DMS 273 treated with DMSO at 0.1 percent for 48 hours (cell line): ENCODE measurements at places on chromosomes 5 and 9.
A peak's percentile ranks its signal among the peaks of the same experiment; 100 is the strongest.

DNA sequence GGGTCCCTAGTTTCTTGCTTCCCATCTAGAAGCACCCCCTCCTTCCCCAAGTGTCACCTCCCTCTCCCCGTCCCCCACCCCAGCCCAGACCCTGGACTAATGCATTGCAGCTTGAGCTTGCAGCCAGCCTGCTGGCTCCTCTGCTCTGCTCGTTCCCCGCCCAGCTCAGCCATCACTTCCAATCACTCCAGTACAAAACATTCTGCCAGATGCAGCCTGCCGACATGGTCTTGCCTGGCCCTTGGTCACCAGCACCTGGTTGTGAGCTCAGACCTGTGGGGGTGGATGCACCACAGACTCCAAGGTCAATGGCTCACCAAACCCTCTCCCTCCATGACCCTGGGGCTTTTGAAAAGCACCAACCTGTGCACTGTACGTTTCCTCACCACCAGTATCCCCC lies 172.9 kb upstream of the SMIM23 start:
- no peak for DNase-seq

DNA sequence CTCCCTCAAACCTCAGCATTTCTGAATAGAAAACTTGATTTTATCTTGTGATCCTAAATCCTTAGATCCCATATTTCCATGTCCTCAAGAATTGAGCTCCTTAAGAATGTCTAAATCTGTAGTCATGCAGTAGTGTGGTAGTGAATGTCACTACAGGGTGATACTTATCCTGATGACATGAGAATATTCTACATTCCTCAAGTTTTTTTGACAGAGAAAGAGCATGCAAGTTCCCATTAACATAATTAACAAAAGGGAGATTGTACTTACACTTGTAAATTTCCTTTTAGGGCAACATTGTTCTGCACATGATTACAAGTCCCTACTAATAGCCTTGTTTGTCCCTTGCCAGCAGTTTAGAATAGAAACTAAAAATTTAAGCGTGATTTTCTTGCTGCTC lies 352.3 kb downstream of the PTPRD start:
- DNase-seq: no peak

DNA sequence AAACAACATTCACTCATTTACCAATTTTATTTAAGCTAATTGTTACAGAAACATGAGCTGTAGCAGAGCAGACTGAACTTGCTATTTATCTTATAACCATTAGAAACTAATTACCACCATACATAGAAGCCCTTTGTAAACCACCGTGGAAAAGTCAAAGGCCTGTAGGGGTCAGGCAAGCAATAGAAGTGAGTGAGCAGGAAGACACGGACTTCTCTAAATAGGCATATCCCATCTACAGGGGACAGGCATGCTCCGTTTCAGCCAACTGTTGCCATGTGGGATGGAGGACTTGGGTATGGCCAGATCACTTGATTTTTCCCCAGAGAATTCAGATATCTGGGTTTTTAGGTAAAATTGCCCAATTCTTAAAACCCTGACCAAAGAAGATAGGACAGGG lies 44.8 kb downstream of the PRRC1 start:
- DNase-seq: no peak

GRCh38 chr5:64526734-64527439 lies 21.1 kb downstream of the RGS7BP start:
- DNase-seq: no peak

DNA sequence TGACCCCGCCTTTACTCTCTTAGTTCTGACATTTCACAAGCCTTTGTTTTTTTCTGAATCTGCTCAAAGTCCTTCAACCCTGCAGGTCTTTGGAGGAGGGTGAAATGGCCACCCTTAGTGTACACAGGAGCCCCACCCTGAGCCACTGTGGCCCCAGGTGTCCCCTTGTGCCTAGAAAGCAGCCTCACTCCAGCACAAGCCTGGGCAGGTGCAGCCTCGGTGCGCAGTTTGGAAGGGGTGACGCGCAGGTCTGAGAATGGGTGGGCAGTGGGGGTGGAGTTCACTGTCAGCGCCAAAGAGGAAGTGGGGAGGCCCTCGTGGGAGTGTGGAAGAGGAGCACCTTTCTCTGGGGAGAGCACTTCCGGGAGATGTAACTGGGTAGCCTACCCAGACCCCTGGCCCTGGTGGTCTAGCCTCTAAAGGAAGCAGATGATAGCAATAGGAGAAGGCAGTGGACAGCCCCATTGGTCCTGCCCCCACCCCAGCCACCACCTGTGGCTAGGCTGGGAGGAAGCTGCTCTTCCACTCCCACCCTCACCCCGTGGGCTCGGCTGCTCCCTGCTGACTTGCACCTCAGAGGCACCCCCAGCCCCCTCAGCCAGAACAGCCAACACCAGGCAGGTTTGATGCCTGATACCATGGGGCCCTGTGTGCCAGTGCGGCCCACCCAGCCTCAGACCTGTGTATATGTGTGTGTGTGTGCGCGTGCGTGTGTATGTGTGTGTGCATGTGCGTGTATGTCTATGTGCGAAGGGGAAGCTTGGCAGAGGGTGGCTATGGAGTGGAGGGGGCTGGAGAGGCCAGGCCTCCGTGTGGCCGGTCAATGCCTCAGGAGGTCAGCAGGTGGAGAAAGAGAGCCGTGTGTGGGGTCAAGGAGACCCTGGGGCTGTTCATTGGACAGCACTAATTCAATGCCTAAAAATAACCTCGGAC lies 16.8 kb upstream of the DAB2IP start:
- DNase-seq: no peak

DNA sequence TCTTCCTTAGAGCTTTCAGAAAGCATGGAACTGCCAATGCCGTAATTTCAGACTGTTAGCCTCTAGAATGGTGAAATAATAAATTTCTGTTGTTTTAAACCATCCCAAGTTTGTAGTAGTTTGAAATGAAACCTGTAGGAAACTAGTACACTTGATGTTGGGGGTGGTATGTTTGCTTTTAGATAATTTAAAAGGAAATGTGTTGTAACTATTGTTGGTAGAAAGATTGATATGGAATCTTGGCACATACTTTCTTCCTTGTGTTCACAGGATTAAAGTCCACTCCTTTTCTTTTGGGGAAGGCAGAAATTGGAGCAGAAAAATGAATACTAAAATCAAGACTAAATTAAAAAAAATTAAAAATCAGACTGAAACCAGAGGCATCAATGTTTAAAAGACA lies 66.0 kb upstream of the ARRDC3 start:
- DNase-seq: no peak

DNA sequence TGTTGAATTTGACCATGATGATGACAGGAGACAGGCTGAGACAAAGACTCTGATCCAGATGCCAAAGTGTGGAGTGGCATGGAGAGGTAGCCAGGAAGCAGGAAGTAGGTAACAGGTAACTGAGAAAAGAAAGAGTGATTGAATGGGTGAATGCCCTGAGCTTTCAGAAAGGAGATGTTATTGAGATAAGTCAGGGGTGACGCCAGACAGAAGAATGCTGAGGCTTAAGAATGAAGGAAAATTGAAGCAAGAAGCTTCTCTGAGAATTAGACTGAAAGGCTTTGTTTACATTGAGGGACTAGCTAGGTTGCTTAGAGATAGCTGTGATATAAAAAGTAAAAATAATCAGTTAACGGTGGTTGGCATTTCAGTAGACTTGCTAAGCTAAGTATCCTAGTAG lies 165.7 kb downstream of the PSAT1 start:
- DNase-seq: no peak

GRCh38 chr5:334903-335739 lies 13.6 kb downstream of the AHRR start:
- no peak for DNase-seq

DNA sequence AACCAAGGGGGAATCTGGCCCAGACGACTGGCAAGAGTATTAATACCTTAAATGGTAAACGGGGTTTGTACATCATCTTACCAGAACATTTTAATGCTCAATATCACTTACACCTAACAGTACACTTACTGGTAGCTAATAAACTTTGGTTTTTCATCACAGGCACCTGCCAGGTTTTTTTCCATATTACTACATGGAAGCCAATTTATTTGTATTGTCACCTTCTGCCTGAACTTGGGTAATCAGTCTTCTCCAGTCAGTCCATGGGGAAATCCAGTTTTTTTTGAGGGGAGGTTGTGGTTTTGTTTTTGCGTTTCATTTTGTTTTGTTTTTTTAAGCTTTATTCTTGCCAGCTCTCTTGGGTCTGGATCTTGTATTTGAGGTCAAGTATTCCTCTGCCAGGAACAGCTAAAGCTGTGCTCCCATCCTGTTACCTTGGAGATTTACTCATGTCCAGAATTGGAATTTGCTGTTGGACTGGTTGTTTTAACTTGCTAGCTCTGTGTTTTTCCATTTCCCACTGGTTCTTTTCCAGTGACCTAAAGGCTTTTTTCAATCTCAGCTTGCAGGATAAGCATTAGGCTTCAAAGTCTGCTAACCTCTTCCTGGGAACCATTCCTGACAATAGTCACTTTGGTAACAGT lies 11.1 kb upstream of the NADK2 start:
- no peak for DNase-seq

GRCh38 chr5:131792896-131793295 lies 3.9 kb downstream of the FNIP1 start:
- no peak for DNase-seq

DNA sequence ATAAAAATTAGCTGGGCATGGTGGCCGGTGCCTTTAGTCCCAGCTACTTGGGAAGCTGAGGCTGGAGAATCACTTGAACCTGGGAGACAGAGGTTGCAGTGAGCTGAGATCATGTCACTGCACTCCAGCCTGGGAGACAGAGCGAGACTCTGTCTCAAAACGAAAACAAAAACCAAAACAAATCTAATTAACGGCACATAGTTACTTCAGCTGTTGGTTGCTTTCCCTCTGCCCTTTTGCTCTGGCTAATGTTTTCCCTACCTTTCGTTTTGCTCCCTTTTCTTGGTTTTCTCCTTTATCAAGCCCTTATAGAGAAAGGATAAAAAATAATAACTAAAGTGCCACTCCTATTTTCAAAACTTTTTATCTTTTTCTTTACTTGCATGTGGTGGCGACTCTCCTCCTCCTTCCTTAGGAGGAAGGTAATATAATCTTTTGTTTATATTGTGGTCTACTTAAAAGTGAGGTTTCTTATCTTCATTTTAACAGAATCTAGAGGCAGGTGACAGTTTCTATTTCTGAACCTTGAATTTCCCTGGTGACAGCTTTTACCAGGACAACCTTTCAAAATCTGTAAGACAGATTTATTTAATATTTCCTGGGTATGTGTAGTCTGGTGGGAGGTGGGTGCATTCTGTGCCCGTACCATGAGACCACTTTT lies 125.4 kb downstream of the ARHGEF28 start:
- DNase-seq: no peak

GRCh38 chr5:80168388-80169028 lies 87.3 kb downstream of the SERINC5 start:
- no peak for DNase-seq

GRCh38 chr9:71504636-71505035 lies 263.7 kb downstream of the CEMIP2 start:
- no peak for DNase-seq

DNA sequence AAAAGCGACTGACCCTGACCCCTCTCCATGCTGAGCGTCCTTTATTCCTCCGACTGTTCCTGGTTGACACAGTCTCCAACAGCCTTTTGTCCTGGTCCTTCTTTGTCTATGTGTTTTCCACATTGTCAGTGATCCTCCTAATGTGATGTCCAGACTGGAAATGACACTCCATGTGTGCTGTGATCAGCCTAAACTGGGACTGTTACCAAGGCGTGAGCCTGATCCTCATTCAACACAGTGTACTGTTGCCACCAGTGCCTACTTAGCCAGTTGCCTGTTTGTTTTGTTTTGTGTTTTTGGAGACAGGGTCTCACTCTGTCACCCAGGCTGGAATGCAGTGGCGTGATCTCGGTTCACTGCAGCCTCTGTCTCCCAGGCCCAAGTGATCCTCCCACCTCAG lies 192.1 kb downstream of the GOLPH3 start:
- DNase-seq: no peak

GRCh38 chr9:33908749-33909148 lies 91.8 kb downstream of the UBE2R2 start:
- no peak for DNase-seq

DNA sequence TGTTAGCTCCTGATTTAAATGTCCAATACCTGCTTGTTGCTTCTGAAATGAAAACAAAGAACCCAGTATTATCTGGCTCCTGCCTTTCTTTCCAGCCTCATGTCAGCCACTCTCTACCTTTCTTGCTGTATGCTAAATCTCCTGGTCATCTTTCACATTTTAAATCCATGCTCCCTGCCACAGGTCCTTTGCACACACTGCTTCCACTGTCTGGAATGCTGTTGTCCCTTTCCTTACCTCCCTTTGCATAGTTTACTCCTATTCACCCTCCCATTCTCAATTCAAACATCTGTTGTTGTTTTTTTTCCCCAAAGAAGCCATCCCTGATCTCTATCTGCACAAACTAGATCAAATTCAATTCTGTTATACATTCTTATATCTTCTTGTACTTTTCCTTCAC lies 97.0 kb upstream of the NR4A3 start:
- DNase-seq: no peak

DNA sequence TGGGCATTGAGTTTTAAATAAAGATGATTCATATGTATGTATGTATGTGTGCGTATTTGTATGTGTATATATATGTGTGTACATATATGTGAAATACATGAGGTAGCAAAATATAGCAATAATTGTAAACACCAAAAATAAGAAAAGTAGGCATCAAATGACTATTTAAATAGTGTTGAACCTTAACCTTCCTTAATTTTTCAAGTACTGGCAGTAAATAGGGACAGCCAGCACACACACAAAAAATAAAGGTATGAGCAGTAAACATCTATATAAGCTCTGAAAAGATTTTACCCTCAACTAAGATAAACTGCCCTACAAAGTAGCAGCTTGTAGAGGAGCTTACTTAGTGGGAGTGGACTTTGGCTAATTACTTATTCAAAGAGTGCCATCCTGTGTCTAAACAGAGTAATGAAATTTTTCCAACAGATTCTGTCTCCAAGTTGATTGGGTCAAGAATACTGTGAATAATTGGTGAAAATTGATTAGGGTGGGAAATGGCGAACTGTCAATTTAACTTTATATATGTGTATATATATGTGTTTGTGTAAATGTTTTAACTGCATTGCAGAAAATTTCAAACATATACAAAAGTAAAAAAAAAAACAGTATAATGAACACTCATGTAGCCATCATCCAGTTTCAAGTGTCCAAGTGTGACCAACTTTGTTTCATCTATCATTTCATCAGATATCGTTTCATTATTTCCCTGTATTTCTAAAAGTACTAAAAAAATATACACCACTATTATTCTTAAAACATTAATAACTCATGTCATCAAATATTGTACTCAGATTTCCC lies 2.0 kb upstream of the ADAMTS6 start:
- DNase-seq: peak; percentile 59

- DNase-seq: no peak
These were observed 943.7 kb downstream of the EFNA5 start for GRCh38 chr5:106727071-106727470.

GRCh38 chr5:73444499-73445438 lies 3.8 kb downstream of the FOXD1 start:
- DNase-seq: no peak

DNA sequence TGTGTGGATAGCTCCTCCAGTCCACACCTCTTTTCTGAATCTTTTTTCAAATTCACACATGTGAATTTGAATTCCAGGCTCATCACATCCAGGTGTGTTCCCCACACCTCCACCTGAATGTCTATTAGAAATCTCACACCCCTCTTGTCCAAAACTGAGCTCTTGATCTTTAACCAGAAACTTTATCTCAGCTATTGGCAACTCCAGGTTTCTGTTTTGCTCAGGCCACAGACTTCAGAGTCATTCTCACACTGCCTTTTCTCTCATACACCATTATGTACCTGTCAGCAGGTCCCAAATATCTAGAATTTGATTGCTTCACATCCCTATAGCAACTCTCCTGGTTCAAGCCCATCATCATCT lies 11.6 kb downstream of the NIPSNAP3B start:
- no peak for DNase-seq
